ENCODE measurements at places on chromosomes 2 and 18. TPM values are rescaled to one million over a fixed set of nuclear protein-coding genes. Genes with fewer than 3 reads are reported as not detected.

GRCh38 chr2:121179467-121179866 is 105.5 kb downstream of the TFCP2L1 start:
- no peaks in the 10 kb centered on the region for H3K27me3 ChIP-seq
- peaks cover 12% of the 10 kb centered on the region for H3K4me1 ChIP-seq
- DNase-seq: peak; percentile 24

- no peak for DNase-seq
- no peak overlapping the region for H3K4me3 ChIP-seq
- H3K27ac ChIP-seq: no peak overlapping the region
- no peaks in the 10 kb centered on the region for H3K4me1 ChIP-seq
- no peaks in the 10 kb centered on the region for H3K36me3 ChIP-seq
Measured at GRCh38 chr2:236485519-236485918, 84.1 kb upstream of the ACKR3 start.

GRCh38 chr2:215898363-215898762 is 115.0 kb downstream of the MREG start:
- no peak for DNase-seq
- no peaks in the 10 kb centered on the region for H3K27me3 ChIP-seq
- no peak overlapping the region for H3K4me3 ChIP-seq
- no peak overlapping the region for H3K27ac ChIP-seq
- no peaks in the 10 kb centered on the region for H3K36me3 ChIP-seq

GRCh38 chr2:74079522-74080341 is 68.0 kb downstream of the BOLA3 start:
- peaks cover 34% of the 10 kb centered on the region for H3K36me3 ChIP-seq
- H3K27me3 ChIP-seq: no peaks in the 10 kb centered on the region
- no peak for DNase-seq
- H3K4me1 ChIP-seq: peaks cover 4% of the 10 kb centered on the region
- no peak overlapping the region for H3K27ac ChIP-seq
- H3K4me3 ChIP-seq: no peak overlapping the region

GRCh38 chr18:79193826-79194225 is 124.6 kb downstream of the ATP9B start:
- no peak overlapping the region for H3K27ac ChIP-seq
- no peak for DNase-seq
- no peaks in the 10 kb centered on the region for H3K27me3 ChIP-seq
- no peak overlapping the region for H3K4me3 ChIP-seq
- no peaks in the 10 kb centered on the region for H3K4me1 ChIP-seq

- H3K4me3 ChIP-seq: no peak overlapping the region
- no peaks in the 10 kb centered on the region for H3K27me3 ChIP-seq
- DNase-seq: no peak
- no peaks in the 10 kb centered on the region for H3K4me1 ChIP-seq
Measured at GRCh38 chr2:65791404-65791975, 359.1 kb upstream of the SPRED2 start.

- peaks cover 12% of the 10 kb centered on the region for H3K36me3 ChIP-seq
- peaks cover 19% of the 10 kb centered on the region for H3K4me1 ChIP-seq
- H3K4me3 ChIP-seq: no peak overlapping the region
- no peak for DNase-seq
- H3K27ac ChIP-seq: no peak overlapping the region
- no peaks in the 10 kb centered on the region for H3K27me3 ChIP-seq
Measured at GRCh38 chr2:95206096-95206495, 1.2 kb upstream of the ZNF892 start.

CRYGD gene
- total RNA-seq: not detected

AQP12A gene
- total RNA-seq: not detected

SPR gene
- 14.1 TPM for total RNA-seq

Data from suprapubic skin (tissue), 4 donors.